ENCODE measurements at places on chromosomes 3 and 15.

DNA sequence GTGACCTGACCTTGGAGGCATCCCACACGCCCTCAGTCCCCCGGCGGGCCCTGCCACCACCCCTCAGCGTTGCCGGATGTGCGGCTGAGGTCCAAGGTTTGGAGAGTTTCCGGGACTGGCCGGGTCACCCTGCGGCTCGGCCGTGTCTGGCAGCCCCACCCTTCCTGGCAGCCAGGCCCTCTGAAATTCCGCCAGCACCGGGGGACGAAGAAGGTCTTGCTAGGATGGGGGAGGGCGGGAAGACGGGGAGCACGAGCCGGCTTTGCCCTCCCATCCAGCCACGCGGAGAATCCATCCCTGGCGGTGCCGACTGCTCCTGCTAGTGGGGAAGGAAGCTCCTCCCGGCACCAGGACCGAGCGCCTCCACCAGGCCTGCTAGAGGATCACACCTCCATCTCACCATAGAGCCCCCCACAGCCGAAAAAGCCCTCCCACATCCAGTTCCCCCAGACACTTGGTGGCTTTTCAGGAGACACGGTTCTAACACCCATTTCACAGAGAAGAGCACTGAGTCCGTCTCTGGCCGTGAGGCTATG, 81.5 kb downstream of the CPN2 start:
- peaks cover 15% of the 10 kb centered on the region for H3K27me3 ChIP-seq
- peak; percentile 25 for DNase-seq
- no peaks in the 10 kb centered on the region for H3K36me3 ChIP-seq
- no peak overlapping the region for H3K27ac ChIP-seq
- H3K4me3 ChIP-seq, result no peak overlapping the region

DNA sequence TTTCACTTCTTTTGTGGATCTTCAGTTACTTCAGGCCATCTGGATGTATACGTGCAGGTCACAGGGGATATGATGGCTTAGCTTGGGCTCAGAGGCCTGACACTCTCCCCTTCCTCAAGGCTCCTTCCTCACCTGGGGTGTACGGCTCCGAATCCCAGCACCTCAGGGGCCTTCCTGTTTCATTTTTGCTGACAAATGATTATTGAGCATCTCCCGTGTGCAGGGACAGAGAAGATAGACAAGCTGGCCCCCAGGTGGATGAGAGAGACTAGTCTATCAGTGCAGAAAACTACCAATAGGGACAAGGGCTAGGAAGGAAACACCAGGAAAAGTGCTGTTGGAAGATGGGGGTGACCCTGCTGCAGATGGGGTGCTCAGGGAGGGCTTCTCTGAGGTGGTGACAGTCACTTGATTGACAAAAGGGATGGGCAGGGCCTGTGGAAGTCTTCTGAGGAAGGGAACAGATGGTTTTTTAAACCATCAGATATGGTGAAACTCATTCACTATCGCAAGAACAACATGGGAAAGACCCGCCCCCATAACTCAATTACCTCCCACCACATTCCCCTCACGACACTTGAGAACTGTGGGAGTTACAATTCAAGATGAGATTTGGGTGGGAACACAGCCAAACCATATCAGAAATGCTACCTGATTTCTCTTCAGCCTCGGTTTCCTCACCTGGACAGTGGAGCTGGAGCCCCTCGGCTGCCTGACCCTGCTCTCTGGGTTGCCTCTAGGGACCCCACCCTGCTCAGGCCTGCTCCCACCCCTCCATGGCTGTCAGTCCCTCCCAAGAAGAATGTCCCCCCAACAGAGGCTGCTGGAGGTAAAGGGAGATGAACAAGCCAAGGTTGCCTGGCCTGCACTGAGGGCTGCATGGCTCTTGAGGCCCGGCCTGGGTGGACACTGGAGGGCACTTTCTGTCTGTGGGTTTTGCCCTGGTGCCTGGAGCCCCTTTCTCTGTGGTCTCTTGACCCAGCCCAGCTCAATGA, 37.2 kb upstream of the ACAD9 start:
- no peaks in the 10 kb centered on the region for H3K36me3 ChIP-seq
- H3K27me3 ChIP-seq, result no peaks in the 10 kb centered on the region
- no peak for DNase-seq
- no peak overlapping the region for H3K4me3 ChIP-seq
- peaks cover 11% of the 10 kb centered on the region for H3K4me1 ChIP-seq

DNA sequence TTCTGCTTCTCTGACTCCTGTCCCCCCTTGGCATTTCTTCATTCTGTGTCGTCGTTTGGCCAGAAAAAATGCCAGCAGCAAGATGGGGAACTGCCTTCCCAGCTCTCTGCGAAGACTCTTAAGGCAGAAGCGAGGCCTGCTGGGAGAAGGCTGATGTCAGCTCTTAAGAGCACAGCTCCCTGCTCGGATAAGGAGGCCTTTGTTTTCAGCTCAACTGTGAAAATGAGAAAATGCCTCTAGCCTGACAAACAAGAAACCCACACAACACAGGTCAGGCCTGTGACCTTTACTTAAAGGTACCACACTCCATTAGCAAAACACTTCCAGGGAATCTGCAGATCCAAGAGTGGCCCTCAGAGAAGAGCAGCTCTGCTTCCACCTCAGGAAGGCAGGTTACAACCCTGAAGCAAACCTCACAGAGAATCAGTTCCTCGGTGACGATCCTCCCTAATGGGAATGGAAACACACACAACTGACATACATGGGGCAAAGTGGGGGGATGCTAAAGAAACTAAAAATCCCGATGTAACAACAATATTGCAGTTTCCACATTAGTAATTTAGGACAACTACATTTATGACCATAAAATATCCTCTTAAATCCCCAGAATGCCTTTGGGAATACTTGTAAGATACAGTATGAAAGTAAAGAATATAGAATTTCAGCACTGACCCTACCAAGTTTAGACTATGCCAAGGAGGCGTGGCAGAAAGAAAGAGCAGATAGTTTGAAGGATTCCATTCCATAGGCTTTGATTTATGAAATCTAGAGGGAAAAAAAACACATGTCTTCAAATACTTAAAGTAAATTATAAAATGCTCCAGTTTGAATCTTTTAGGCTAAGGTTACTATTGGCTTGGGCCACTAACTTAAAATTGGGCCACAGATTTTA, 52.1 kb downstream of the VGLL4 start:
- H3K36me3 ChIP-seq, result peaks cover 7% of the 10 kb centered on the region
- no peaks in the 10 kb centered on the region for H3K4me1 ChIP-seq
- H3K4me3 ChIP-seq, result no peak overlapping the region
- H3K27me3 ChIP-seq, result no peaks in the 10 kb centered on the region
- DNase-seq, result no peak

- peaks cover 1% of the 10 kb centered on the region for H3K36me3 ChIP-seq
- H3K27ac ChIP-seq, result no peak overlapping the region
- H3K4me3 ChIP-seq, result no peak overlapping the region
- no peak for DNase-seq
- no peaks in the 10 kb centered on the region for H3K4me1 ChIP-seq
- no peaks in the 10 kb centered on the region for H3K27me3 ChIP-seq
Measured at GRCh38 chr3:33650495-33650894, 67.6 kb downstream of the CLASP2 start.

DNA sequence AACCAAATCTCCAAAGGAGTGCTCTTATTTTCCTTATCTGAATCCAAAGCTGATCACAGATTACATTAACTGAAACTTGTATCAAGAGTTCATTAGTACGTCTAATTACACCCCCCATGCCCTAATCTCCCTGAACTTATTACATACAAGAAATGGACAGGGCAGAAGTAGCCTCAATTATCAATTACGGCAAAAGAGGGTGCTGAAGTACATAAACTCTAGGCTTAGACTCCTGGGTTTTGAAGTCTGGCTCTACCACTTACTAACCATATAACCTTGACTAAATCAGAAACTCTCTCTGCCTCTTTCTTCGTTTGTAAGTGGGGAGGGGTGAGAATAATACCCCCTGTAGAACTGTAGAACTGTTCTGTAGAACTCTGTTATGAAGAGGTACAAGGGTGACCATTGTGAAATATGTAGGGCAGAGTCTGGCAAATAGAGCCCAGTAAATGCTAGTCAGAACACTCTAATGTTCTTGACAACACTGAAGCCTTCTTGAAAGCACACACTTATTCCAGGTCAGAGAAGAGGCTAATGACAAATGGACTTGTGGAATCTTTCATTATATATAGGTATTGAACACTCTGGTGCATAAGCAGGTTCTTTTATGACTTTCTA, 19.6 kb upstream of the OR5K4 start:
- H3K4me1 ChIP-seq, result no peaks in the 10 kb centered on the region
- H3K36me3 ChIP-seq, result no peaks in the 10 kb centered on the region

- no peak overlapping the region for H3K27ac ChIP-seq
- DNase-seq, result no peak
- H3K27me3 ChIP-seq, result no peaks in the 10 kb centered on the region
- no peaks in the 10 kb centered on the region for H3K36me3 ChIP-seq
Measured at GRCh38 chr3:135083756-135084155, 288.7 kb downstream of the EPHB1 start.

- H3K27me3 ChIP-seq, result no peaks in the 10 kb centered on the region
- DNase-seq, result no peak
- no peaks in the 10 kb centered on the region for H3K4me1 ChIP-seq
Measured at GRCh38 chr3:53354945-53355498, 7.7 kb upstream of the DCP1A start.

GRCh38 chr3:155153242-155154186, 73.4 kb downstream of the MME start:
- no peaks in the 10 kb centered on the region for H3K36me3 ChIP-seq
- H3K27me3 ChIP-seq, result no peaks in the 10 kb centered on the region
- no peak for DNase-seq
- H3K4me1 ChIP-seq, result no peaks in the 10 kb centered on the region

GRCh38 chr3:144242747-144243146, 271.1 kb downstream of the DIPK2A start:
- no peaks in the 10 kb centered on the region for H3K27me3 ChIP-seq
- no peak overlapping the region for H3K4me3 ChIP-seq
- no peaks in the 10 kb centered on the region for H3K36me3 ChIP-seq
- H3K27ac ChIP-seq, result no peak overlapping the region

GRCh38 chr3:133841196-133841595, 35.6 kb downstream of the SRPRB start:
- DNase-seq, result no peak
- H3K4me1 ChIP-seq, result no peaks in the 10 kb centered on the region
- H3K36me3 ChIP-seq, result no peaks in the 10 kb centered on the region
- H3K27me3 ChIP-seq, result no peaks in the 10 kb centered on the region

DNA sequence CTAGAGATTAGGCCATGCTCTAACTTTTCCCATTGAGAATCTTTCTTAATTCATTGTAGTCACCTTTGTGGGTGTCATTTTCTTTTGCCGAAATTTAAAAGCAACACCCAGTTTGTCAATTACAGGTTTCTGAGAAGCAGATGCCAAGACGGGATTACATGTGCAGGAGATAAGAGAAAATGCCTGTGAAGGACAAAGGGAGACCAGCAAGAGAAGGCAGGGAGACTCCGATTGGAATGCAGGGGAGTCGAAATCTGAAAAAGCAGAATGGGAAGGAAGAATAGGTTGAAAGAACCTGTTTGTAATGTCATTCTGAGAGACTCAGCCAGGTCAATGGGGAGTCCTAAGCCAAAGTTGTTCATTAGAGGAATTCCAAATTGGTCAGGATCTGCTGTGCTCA, 3.6 kb upstream of the DPH6 start:
- no peaks in the 10 kb centered on the region for H3K27me3 ChIP-seq
- no peaks in the 10 kb centered on the region for H3K36me3 ChIP-seq
- DNase-seq, result no peak
- H3K4me3 ChIP-seq, result no peak overlapping the region

DNA sequence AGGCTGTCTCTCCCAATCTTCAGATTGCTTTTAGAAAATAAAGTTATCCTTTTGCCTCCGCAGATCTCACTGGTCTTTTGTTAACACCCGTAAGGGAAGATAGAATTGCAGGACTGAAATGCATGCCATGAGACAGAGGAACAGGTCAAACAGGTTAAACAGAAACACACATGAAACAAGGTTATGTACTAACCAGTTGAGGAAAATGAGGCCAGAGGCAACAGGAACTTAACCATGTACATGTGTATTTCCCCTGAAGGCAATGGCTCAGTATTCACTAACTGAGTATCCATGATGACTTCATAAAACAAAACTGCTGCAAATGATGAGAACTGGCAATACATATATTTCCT, 169.1 kb upstream of the NSMCE3 start:
- no peak overlapping the region for H3K4me3 ChIP-seq
- no peak for DNase-seq
- no peak overlapping the region for H3K27ac ChIP-seq
- no peaks in the 10 kb centered on the region for H3K4me1 ChIP-seq

GRCh38 chr15:60179786-60180391, 175.8 kb downstream of the FOXB1 start:
- no peak overlapping the region for H3K27ac ChIP-seq
- H3K36me3 ChIP-seq, result no peaks in the 10 kb centered on the region
- H3K4me1 ChIP-seq, result no peaks in the 10 kb centered on the region
- H3K4me3 ChIP-seq, result no peak overlapping the region
- no peaks in the 10 kb centered on the region for H3K27me3 ChIP-seq

DNA sequence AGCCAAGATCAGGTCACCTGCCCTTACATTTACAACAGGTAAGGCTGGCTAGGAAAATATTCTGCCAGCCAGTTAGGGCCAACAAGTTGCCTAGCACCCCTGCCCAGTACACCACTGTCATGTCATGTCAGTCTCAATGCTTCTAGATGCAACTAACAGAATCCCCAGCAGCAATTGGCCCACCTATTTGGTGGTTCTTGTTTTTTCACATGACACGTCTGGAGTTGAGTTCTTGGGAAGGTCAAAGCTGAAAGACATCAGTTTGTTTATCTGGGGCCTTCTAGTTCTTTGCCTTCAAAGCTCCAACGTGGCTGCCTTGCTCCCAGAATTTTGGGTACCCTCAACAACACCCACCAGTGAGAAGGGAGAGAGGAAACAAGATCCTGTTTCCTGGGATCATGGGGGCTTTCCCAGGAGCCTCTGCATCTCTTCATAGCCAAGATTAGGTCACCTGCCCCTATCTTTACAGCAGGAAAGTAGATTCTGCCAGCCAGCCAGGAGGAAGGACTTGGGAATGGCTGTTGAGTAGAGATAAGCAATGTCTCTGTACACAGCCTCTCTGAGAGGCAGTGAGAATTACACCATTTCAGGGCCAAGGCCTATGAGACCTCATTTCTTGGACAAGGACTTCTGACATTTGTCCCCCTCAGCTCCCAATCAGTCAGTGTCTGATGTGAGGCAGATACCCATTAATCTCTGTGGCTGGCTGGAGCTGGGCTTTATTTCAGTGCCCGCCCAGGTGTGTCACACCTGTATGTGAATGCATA, 8.6 kb downstream of the GPX1 start:
- H3K27me3 ChIP-seq, result no peaks in the 10 kb centered on the region
- no peak overlapping the region for H3K27ac ChIP-seq
- peaks cover 46% of the 10 kb centered on the region for H3K4me1 ChIP-seq
- no peaks in the 10 kb centered on the region for H3K36me3 ChIP-seq

- peaks cover 28% of the 10 kb centered on the region for H3K4me1 ChIP-seq
- no peaks in the 10 kb centered on the region for H3K27me3 ChIP-seq
- peak overlapping the region; percentile 74 for H3K27ac ChIP-seq
- peak; percentile 76 for DNase-seq
- no peaks in the 10 kb centered on the region for H3K36me3 ChIP-seq
Measured at GRCh38 chr3:71512000-71512399, 71.5 kb downstream of the FOXP1 start.

- H3K27me3 ChIP-seq, result no peaks in the 10 kb centered on the region
- H3K4me1 ChIP-seq, result no peaks in the 10 kb centered on the region
- no peak overlapping the region for H3K27ac ChIP-seq
- no peak for DNase-seq
Measured at GRCh38 chr15:63395730-63396151, 14.1 kb upstream of the CA12 start.
